ENCODE measurements at places on chromosomes 6 and 20.

DNA sequence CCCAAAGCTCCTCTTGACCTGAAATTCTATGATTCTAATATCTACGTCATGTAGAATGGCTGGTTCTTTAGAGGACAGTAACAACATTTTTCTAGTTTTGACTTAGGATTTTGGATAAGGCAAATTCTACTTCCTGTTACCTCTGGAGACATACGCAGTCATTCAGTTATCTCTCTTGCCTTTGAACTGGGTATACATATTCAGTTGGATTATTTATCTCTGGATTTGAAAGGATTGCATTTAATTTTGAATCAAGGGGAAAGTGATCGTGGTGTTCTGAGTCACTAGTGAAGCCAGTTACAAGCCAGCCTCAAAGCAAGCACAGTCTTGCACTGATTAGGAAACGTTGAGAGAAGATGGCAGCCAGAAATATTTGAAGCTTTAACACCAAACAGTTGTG, 35.3 kb upstream of the BCAS1 start:
- no peak for DNase-seq

DNA sequence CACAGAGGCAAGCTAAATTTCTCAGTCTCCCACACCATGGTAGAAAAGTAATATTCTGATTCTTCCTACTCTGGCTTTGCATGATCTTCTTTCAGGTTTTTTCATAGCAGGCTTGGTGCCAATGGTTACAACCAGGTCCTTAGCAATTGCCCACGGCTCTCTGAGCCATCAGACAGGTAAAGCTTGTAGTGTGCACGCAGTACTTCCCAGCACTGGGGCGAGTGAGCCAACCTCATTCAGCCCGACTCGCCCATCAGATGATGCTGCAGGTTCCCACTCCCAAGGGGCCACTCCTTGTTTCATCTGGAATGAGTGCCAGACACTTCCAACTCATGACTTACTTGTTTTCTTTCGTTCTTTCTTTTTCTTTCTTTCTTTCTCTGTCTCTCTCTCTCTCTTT, 78.3 kb downstream of the PERP start:
- no peak for DNase-seq

DNA sequence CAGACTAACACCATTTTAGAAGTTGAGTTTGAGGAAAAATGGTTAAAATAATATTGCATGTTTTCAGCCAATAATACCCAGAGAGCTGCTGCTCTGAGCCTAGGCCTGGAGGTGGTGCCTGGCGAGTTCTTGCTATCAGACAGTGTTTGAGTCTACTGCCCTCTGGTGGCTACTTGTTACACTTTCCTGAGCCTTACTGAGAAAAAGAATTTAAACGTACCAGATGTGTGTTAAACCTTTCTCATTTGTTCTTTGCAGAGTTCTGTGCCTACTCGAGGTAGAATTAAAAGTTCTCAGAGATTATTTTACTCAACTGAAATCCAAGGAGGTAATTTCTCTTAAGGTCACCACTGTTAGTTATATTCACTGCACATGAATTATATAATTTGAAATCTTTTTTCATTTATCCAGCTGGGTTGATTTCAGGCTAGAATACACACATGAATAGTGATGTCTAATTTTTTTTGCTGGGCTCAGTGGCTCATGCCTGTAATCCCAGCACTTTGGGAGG, 38.2 kb downstream of the SHLD1 start:
- DNase-seq: no peak

DNA sequence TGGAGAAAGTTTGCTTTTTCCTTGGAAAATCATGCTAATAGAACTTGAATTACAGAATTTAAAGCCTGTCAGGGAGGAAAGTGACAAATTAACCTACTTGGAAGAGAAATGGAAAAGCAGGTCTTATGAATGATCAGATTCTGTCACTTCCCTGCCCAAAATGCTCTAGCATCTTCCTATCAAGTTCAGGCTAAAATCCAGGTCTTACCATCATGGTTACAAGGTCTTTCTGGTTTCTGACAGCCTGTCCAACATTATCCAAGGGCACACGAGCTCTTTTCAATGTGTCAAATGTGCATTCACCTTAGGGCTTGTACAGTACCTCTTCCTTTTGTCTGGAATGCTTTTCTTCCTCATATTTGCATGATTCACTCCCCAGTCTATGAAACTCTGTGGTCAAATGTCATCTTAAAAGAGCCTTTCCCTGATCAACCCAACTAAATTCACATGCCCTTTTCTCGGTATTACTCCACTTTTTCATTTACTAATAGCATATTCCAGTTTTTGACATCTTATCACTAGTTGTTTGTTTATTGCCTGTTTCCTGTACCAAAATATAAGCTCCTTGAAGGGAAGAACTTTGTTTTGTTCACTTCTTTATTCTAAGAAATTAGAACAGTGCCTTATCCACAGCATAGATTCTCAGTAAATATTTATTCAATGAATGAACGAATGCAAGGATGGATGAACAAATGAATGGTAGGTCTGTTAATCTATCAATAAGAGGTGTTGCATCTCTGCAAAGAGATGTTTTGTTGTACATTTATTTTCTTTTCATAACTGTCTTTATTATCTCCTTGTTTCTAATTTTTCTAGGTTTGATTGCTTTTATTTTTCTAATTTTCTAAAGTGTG, 139.5 kb downstream of the BCAS1 start:
- no peak for DNase-seq

DNA sequence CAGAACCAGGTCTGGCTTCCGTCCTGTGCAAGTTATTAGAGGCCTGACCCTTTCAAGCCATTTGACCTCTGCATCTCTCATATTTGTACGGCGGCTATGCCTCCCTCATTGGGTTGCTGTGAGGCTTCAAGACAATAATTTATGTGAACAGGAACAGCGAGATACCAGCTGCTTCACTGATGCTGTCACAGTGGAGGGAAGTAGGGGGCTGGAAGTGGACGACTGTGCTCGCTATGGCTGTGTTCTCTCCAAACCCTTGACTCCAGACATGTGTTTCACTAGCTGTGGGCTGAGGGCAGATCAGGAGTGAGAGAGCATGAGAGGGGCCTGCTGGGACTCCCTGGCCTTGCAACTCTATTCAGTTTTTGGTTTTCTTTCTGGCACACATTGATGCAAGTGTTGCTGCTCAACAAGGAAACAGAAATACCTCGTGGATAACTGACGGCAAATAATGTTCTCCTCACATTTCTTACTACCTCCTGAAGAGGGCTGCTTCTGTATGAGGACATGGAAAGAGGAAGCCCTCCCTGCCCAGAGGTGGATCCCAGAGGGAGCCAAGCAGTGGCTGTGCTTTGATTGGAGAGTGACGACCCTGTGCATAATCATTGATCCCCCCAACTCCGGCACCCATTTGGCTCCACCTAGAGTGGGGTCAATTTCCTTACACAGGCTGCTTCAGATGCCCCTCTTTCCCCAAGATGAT, 34.7 kb upstream of the SCP2D1 start:
- no peak for DNase-seq
